ENCODE measurements at places on chromosomes 3 and 15. TPM values are rescaled to one million over a fixed set of nuclear protein-coding genes. Genes with fewer than 3 reads are reported as not detected.
A peak's percentile ranks its signal among the peaks of the same experiment; 100 is the strongest.

DNA sequence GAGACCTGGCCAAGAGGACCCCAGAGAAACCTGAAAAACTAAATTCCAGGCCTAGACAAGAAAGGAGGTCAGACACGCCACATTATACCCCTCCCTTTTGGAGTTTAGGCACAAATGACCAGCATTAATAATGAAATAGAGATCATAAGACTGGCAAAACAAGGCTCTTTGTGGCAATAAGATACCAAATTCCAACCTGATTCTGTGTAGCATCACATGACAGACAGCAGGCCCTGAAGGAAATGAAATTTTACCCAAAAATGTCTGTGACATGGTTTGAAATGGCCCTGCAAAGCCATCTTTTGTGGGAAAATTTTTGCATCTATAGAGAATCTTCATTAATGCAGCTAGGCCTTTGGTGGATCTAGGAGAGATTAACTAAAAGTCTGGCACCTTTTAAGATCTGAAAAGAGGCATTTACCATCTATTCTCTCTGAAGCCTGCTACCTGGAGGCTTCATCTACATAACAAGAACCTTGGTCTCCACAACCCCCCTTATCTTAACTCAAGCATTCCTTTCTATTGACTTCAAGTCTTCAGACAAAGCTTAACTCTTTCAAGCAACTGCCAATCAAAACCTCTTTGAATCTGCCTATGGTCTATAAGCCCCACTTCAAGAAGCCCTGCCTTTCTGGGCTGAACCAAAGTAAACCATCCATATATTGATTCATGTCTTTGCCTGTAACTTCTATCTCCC is 8.0 kb downstream of the FAM174B start:
- DNase-seq = no peak

GRCh38 chr3:172676196-172676922 is 34.5 kb downstream of the NCEH1 start:
- DNase-seq = no peak

- peak; percentile 39 for DNase-seq
Measured at GRCh38 chr3:43104660-43105595, 951 bp downstream of the POMGNT2 start.

- no peak for DNase-seq
Measured at GRCh38 chr3:106719583-106719982, 657.7 kb upstream of the CCDC54 start.

- DNase-seq = no peak
Measured at GRCh38 chr3:57967590-57967989, 40.6 kb upstream of the FLNB start.

GRCh38 chr3:184765047-184765729 is 46.8 kb upstream of the VPS8 start:
- DNase-seq = no peak

SIDT1 gene
- polyA plus RNA-seq = 0.42 TPM

DNA sequence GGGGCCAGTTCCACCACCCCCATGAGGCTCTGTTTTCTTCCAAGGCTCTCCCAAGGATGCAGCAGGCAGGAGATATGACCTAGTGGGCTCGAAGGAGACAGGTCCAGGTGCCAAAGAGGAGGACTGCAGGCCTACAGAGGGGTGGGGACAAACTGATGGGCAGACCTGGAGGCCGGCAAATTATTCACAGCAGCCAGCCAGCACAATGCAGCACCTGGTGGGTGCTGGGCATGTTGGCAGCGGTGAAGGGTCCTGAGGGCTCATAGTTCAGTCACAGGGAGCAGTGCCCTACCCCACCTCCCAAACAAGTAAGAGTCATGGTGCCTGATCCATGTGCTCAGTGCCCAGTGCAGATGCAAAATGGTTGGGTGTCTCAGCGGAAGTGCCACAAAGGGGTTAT is 171.7 kb downstream of the ABHD5 start:
- DNase-seq = no peak

OR5H14 gene
- not detected for polyA plus RNA-seq

DNA sequence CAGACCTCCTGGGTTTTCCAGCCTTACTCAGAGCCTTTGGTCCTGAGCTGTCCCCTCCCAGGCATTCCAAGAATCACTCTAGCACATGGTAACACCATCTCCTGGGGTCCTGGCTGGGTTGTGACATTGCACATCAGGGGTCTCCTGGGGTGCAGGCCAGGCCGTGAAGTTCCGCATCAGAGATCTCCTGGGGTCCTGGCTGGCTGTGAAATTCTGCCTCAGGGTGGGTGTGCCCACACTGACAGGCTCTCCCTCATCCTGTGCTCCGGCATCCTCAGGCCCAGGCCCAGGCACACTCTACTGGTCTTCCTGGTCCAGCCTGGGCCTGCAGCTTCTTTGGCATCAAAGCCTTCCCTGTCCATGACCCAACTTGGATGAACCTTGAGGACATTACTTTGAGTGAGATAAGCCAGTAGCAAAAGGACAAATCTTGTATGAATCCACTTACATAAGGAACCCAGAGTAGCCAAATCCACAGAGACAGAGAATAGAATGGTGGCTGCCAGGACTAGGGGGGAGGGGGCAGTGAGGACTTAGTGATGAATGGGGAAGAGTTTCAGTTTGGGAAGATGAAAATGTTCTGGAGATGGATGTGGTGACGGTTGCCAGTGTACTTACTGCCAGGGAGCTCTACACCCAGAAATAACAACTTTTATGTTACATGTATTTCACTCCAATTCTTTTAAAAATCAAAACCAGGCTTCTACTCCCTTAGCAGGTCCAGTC is 49.1 kb upstream of the KLF13 start:
- no peak for DNase-seq

- DNase-seq = no peak
Measured at GRCh38 chr3:60053526-60054265, 1003.9 kb upstream of the CFAP20DC start.

- DNase-seq = no peak
Measured at GRCh38 chr3:2904054-2904453, 206.1 kb downstream of the IL5RA start.

DNA sequence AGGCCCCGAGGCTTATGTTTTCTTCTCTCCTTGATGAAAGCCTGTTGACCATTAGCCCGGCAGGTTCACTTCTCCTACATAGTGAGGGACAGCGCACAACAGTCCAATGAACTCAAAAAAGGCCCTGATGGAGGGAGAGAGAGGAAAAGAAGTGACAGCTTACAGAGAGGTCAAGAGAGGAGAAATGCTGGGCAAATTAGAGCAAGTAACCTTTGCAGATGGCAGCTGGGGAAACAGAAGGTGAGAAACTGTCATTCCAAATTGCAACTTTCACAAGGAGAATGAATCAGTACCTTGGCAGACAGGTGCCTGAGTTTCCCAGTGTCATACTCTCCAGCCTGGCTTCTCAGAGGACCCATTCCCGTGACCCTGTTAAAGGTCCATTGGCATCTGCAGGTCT is 252.0 kb downstream of the EPHB1 start:
- no peak for DNase-seq
